MM.1S (cell line): ENCODE measurements at places on chromosomes 7 and 10.

DNA sequence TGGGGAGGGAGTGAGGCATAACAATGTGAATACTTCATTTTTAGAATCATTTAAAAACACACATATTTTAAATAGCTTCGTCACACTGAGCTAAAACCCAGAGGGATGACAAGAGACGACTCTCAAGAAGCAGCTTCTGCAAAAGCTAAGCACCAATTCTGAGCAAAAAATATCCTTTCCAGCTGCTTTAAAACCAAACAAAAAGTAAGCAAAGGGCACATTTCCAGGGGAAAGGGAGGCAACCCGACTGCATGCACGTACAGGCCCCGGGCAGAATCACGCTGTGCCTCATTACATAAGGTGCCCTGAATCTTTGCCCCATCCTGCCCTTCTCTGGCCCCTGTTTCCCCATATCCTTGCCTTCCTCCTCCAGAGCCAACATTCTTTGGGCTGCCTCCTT, 78.4 kb downstream of the DGKI start:
- no peak for DNase-seq

DNA sequence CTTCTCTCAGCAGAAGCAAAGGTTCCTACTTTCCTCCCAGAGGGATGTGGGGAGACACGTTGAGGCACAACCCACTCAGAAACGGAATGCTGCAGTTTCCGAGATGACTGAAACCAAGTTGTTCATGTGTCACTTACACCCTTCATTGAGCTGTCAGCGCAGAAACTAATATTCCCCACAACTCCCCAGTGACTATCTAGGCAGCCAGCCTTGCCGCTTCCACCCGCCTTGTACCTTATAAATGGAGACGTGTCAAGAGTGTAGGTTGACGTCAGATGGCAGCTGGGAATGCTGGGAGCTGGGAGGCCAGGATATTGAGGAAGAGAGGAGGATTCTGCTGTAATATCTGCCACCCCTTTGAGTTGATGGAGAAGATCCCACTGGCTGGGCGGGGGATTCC, 15.1 kb downstream of the GPR26 start:
- no peak for DNase-seq

DNA sequence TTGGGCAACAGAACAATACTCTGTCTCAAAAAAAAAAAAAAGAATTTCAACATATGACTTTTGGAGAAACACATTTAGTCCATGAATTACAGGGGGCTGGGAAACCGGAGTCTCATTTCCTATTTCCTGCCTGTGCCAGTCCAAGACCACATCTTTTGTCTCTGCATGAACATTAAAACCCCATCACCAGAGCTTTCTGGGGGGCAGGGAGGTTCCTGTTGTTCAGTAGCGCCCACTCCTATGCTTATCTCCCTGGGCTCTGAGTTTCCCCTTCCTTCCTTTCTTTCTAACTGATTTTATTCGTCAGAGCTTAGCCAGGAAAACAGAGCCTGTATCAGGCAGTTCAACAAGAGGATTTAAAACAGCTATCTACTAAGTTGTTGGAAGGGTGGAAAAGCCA, 119.3 kb downstream of the CALN1 start:
- DNase-seq, result no peak

- no peak for DNase-seq
Measured at GRCh38 chr7:483656-484355, 35.8 kb downstream of the PDGFA start.

GRCh38 chr10:85003083-85003482, 674.7 kb downstream of the CCSER2 start:
- DNase-seq, result peak; percentile 56

GRCh38 chr10:566241-566885, 123.1 kb downstream of the DIP2C start:
- DNase-seq, result peak; percentile 90

DNA sequence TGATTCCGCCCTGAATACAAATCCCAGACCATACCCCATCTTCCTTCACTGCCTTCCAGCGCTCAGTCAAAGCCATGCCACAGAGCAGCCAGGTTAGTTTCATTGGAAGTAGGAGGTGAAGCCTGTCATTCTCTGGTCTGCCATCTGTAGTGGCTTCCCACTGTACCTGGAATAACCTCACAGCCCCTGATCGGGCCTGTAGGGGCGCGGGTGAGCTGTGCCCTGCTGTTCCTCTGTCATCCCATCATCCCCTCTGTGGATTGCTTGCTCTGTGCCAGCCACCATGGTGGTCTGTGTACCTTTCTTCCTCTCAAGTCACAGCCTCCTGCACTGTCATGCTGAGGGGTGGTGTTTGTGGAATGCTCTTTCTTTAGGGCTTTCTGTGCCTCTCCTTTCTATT, 155.1 kb downstream of the ZNF22 start:
- DNase-seq, result no peak

- DNase-seq, result no peak
Measured at GRCh38 chr10:6114299-6114698, 25.5 kb downstream of the RBM17 start.

- no peak for DNase-seq
Measured at GRCh38 chr10:21398563-21399231, 126.8 kb downstream of the SKIDA1 start.

DNA sequence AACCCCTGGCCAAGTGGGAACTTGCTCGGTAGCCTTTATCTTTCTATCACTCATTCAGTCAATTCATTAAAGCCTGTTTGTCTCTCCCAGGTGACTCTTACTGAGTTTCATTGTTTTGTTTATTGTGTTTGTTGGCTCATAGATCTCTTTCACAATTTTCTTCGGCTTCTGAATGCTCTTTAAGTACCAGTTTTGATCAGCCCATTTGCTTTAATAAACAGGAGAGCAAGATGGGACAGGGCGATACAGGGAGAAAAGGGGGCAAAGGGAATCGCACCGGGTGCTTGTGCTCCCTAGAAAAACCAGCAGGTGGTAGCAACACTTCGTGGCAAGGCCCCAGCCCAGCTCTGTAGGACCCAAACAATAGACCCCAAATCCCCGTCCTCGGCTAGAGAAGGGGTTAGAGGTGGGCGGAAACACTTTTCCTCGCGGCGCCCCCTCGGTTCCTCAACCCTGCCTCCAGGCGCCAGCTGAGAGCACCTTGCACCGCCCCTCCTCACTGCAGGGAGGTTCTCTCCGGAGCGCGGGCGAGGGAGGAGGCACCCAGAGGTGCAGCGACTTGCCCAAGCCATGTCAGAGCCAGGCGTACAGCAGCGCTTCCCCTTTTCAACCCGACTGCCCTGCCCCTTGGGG, 1.0 kb upstream of the EPHB6 start:
- peak; percentile 74 for DNase-seq

- peak; percentile 35 for DNase-seq
Measured at GRCh38 chr10:50807851-50808776, 68.4 kb downstream of the ASAH2B start.

GRCh38 chr7:157016352-157017041, 6.0 kb upstream of the MNX1 start:
- peak; percentile 100 for DNase-seq

- peak; percentile 92 for DNase-seq
Measured at GRCh38 chr10:102644646-102645387, 538 bp downstream of the TRIM8 start.

DNA sequence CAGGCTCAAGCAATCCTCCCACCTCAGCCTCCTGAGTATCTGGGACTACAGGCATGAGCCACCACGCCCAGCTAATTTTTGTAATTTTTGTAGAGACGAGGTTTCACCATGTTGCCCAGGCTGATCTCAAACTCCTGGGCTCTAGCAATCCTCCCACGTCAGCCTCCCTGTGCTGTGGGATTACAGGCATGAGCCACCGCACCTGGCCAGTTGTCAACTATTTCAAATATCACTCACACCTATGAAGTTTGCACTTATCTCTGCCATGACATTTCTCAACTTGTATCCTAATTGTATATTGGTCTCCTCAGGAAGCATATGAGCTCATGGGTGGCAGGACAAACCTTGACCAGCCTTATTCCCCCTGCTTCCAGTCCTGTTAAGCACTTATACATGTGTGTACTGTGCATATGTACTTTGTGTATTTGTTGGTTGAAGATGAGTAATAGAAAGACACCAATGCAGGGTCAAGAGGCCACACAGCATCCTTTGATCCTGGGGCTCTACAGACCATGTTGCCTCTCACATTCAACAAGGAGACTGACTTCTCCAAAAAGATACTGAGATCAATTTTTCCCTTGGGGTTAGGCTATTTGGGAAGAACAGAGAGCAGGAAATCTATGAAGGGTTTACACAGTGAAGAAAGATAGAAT, 82.2 kb downstream of the SLC16A9 start:
- DNase-seq, result no peak

DNA sequence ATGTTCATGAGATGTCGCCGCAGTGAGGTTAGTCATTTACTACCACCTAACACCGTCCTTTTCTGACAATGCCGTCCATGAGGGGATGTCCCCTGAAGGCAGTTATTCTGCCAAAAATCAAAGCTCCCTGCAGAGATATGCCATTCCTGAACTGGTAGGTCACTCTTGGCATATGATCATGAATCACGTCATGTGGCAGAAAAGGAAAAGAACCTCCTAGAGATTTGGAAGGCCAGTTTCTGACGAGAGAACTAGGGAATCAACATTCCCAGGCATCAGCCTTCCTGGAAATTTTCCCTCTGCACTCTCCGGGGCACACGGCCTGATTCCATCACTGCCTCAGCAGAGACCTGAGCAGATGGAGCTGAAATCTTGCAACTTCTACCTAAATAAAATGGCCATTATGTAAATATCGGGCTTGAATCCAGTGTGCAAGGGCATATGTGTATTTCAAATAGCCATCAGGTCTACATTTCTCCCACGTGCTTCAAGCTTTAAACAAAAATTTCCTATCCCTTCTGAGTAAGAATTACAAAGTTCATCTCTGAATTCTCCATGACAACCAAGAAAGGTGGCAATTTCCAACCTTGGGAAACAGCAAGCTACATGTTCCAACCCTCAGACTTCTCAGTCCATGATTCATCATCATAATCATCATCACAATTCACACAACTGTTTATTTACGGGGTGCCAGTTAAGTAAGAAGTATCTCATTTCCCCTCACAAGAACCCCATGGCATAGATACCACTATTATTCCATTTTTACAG, 46.5 kb downstream of the AMPH start:
- no peak for DNase-seq

GRCh38 chr10:29356931-29357330, 68.1 kb downstream of the LYZL1 start:
- no peak for DNase-seq

- no peak for DNase-seq
Measured at GRCh38 chr10:118592675-118593330, 2.6 kb downstream of the PRLHR start.

DNA sequence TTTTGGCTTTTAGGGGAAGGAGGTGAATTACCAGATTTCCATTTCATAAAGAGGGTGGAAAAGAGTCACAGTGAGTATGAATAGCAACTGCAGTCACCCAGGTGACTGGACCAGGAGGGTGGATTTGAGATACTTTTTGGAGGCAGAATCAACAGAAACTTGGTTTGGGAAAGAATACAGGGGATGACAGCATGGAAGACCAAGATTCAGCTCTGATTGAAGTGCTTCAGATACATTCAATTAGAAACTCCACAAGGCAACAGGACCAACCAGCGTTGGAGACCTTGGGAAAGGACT, 83.0 kb downstream of the SGMS1 start:
- no peak for DNase-seq

GRCh38 chr10:52266858-52267257, 47.2 kb upstream of the DKK1 start:
- DNase-seq, result no peak

- DNase-seq, result no peak
Measured at GRCh38 chr10:75542906-75543305, 111.5 kb downstream of the LRMDA start.

DNA sequence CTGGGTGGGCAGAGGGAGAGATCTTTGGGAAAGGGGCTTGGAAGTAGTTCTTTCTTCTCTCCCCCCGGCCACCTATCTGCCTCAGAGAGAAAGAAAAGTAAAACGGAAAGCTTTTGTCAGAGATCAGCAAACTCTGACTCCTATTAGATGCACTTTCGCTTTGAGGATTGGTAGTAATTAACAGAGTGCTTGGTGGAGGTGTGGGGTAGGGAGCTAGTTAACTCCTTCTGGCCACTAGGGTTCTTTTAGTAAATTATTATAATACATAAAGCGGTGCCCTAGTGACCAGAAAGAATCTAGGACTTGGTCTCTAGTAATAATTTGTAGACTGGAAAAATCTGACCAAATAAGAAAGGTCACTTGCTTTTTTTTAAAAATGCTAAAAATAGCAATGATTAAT, 54.6 kb downstream of the CPVL start:
- DNase-seq, result peak; percentile 65

DNA sequence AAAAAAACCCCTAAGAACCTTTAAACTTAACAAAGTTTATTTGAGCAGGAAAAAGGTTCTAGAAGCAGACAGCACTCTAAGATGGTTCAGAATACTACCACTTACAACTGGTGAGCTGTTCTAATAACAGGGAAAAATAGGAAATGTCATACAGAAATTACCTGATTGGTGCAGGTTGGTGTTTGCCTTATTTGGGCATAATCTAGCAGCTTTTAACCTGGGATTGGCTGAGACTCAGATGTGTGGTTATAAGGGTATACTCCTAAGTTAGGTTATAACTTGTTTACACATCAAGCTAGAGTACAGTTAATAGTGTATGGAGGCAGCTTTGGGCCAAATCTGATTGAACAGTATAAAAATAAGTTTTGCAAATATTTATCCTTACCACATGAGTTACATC, 59.8 kb downstream of the MAPK8 start:
- no peak for DNase-seq

- DNase-seq, result no peak
Measured at GRCh38 chr10:51000164-51000563, 74.1 kb upstream of the PRKG1 start.

- DNase-seq, result no peak
Measured at GRCh38 chr7:27032839-27033238, 63.0 kb downstream of the HOXA1 start.

DNA sequence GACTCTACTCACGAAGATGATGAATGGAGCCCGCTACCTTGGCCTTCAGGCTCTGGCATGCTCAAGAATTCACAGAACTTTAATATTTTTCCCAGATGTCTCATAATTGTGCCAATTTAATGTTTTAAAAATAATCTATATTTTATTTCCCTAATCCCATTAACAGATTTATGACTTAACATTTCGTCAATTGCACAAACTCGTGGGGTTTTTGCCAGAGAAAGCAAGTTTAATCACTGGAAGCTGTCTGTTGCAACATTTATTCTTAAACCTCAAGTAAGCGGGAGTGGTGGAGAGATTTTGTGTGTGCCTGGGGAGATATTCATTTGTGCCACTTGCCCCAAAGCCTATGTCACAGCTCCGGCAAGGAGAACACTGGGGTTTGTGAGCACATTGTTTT, 117.9 kb downstream of the TEX36 start:
- DNase-seq, result no peak

DNA sequence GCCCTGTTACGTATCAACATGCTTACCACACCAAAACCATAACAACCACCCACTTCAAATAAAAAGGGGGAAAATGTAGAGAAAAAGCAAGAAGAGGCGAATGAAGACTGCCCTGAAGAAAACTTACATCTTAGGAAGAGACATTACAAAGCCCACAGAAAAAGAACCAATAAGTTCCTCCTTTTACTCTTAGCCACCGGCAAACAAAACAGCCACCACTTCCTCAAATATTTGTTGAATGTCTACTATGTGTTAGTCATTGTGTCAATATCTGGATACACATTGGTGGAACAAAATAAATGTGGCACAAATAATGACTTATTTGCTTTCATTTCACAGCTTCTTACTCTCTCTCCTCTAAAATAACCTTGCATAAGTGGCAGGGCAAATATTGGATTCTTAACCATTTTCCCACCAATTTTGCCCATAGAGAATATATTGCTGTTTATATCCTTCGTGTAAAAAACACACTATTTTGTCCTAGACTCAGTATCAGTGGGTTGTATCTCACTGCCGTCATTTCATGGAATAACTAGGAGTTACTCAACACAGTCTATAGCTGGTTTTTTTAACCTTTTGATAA, 106.8 kb downstream of the ANK3 start:
- no peak for DNase-seq

GRCh38 chr10:26624006-26624405, 73.5 kb upstream of the PDSS1 start:
- no peak for DNase-seq
